GM23248 (cell line): ENCODE measurements at places on chromosomes 1 and 21.
A peak's percentile ranks its signal among the peaks of the same experiment; 100 is the strongest.

DNA sequence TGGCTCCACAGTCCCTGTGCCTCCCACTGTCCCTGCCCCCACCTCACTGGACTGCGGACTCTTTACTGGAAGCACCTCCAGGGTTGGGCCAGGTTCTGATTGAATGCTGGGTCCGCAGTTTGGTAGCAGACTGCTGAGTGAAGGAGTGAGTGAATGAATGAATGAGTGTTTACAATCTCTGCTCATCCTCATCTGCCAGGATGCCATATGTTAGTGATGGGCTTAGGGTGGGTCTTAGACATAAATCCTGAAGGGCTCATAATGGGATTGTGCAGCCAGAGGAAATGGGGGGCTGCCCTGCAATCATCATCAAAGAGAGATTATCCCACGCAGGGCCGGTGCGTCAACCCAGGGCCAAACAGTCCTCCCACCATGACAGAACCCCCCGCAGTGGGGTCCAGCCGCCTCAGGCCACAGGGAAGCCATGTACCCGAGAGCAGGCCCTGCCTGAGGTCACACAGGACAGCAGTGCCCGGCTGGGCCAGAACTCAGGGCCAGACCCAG is 26.1 kb downstream of the SLC1A7 start:
- DNase-seq = no peak

GRCh38 chr1:14659913-14660312 is 61.4 kb downstream of the KAZN start:
- no peak for DNase-seq

DNA sequence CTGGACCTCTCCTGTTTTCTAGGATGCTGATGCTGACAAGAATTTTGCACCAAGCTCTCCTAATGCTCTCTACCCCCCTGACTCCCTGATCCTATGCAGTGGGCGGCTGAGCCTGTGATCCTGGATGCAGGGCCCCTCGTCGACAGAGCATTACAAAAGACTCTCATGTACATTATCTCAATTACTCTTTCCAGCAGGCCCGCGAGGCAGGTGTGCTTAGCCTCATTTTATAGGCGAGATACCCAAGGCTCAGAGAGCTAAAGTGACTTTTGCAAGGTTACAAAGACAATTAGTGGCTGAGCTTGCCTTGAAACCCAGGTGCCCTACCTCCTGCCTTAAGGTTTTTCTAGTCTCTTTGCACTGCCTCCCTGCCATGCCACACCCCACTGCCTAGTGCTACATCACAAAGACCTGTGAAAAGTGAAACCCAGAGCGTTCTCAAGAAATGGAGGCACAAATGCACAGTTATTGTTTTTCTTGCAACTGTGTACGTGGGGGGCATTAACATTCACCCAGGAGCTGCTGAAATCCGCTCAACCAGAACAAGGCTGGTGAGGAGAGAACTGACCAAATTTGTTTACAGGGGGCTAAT is 10.0 kb upstream of the C8A start:
- DNase-seq = no peak

DNA sequence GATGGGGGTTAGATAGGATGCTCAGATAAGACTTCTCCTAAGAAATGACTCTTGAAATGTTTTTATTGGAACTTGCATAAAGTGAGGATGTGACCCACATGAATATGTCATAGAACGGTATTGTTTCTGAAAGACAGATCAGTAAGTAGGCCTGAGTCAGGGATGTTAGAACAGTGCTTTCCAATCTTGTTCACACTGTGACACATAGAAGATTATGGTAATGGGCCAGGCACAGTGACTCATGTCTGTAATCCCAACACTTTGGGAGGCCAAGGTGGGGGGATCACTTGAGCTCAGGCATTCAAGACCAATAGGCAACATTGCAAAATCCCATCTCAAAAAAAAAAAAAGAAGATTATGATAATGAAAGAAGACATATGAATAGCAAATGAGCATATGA is 32.9 kb downstream of the FMO4 start:
- peak; percentile 35 for DNase-seq

- DNase-seq = peak; percentile 63
These were observed 162.0 kb upstream of the SYT6 start for GRCh38 chr1:114315631-114316030.

GRCh38 chr1:96804648-96805047 is 83.1 kb downstream of the PTBP2 start:
- no peak for DNase-seq

DNA sequence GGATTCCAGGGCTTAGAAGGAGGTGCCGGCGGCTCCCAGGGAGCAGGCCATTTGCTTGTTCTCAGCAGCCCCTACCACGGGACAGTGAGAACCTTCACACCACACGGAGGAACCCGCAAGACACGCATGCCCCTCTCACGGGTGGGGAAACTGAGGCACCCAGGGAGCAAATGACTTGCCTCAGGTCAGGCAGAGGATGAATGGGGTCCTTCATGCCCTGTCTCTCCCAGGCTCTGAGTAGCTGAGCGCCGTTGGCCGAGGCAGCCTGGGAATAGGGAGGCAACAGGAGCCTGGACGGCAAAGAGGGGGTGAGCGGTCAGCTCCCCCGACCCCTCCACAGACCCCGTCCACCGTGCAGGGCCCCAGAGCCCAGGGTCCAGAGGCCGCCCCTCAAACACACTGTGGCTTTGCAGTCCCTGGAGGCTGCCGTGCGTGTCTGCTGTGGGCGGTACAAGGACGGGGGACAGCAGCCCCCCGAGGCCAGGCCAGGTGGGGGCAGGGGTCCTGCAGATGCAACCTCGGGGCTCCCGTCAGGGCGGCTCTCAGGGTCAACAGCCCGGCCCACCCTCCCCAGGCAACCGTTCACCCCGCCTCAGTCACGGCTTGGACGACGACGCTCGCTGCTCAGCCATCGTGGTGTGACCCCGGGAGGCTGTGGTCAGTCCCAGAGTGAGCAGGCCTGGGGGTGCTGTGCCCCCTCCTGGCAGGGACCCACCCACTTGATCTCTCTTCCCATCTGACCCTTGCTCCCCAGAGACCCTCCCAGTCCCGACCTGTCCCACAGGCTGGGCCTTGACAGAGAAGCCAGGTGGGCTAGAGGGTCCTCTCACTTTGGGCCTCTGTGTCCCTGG is 15.8 kb upstream of the COL6A2 start:
- DNase-seq = no peak

DNA sequence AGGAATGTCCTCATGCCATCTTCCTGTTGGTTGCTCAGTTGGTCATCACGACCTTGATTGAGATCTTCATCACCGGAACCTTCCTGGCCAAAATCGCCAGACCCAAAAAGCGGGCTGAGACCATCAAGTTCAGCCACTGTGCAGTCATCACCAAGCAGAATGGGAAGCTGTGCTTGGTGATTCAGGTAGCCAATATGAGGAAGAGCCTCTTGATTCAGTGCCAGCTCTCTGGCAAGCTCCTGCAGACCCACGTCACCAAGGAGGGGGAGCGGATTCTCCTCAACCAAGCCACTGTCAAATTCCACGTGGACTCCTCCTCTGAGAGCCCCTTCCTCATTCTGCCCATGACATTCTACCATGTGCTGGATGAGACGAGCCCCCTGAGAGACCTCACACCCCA is 42.9 kb downstream of the KCNJ15 start:
- DNase-seq = no peak

DNA sequence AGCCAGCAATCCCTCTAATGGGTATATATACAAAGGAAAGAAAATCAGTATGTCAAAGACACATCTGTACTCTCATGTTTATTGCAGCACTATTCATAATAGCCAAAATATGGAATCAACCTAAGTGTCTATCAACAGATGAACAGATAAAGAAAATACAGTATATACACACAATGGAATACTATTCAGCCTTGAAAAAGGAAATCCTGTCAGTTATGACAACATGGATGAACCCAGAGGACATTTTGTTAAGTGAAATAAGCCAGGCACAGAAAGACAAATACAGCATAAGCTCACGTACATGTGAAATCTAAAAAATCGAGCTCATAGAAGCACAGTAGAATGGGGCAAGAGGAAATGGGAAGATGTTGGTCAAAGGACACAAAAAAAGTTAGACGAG is 69.1 kb downstream of the WARS2 start:
- DNase-seq = no peak

- no peak for DNase-seq
These were observed 270.3 kb downstream of the SDCCAG8 start for GRCh38 chr1:243526180-243526579.

GRCh38 chr1:34683616-34684015 is 71.2 kb upstream of the GJB5 start:
- DNase-seq = no peak

- peak; percentile 81 for DNase-seq
These were observed 39.3 kb upstream of the EXOSC10 start for GRCh38 chr1:11138952-11139351.

GRCh38 chr1:169867012-169867675 is 26.6 kb downstream of the SCYL3 start:
- no peak for DNase-seq

DNA sequence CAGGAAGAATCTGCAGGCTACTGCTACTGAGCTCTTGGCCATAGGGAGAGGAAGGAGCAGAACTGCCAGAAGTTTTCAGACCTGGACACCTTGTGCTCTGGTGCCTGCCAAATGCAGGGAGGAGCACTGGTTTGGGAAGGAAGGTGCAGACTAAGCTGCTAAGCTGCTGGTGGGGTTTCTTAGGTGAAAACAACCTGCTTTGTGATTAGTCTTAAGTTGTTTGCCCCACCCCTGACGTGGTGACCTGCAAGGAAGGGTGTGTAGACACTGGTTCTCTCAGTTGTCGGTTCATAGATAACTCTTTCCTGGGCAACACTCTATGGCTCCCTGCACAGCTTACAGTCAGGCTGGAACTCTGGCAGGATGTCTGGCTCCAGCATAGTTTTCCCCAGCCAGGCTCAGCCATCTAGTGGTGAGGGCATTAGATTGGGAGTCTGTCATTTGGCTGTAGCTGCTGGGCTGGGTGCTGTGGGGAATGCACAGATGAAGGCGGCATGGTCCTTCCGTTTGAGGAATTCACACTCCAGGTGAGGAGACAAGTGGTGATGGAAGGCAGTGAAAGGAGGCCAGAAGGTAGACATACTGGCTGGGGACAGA is 10.3 kb upstream of the S100A10 start:
- DNase-seq = no peak

- DNase-seq = peak; percentile 97
These were observed 23.7 kb downstream of the RNU5D-1 start for GRCh38 chr1:44707112-44707881.

DNA sequence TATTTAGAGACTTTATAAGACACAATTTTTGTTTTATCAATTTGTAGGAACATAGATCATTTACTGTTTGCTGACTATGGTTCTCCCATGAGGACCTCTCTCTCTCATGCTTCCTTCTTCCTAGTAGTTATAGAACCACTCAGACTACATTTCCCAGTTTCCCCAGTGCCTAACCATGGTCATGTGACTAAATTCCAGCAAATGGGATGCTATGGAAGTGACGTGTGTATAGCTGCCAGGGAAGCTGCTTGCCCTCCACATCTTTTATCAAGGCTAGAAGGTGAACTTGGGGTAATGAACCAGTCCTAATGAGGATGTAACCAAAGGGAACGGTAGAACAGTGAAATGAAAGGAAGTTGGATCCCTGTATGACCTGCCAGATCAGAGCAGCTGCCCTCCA is 184.0 kb downstream of the MIS18A start:
- DNase-seq = peak; percentile 62

- no peak for DNase-seq
These were observed 64.1 kb downstream of the NID1 start for GRCh38 chr1:236000781-236001180.

DNA sequence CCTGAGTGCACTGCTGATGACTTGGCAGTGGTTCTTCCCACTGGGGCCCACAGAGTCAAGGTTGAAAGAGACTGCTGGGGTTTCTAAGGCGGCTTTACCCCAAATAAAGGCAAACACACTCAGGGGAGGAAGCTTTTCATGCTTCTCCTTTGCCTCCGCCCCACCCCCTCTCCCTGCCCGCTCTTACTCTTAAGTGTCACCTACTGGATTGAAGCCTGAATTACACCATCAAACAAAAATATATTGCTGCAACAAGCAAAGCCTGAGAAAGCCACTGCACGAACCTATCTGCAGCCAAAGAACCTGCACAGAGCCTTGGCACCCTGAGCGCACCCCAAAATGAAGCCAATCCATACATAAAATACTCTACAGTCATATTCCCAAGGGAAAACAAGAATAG is 63.1 kb downstream of the PTGFR start:
- DNase-seq = peak; percentile 24

GRCh38 chr21:43374228-43374885 is 52.6 kb downstream of the SIK1 start:
- DNase-seq = no peak

DNA sequence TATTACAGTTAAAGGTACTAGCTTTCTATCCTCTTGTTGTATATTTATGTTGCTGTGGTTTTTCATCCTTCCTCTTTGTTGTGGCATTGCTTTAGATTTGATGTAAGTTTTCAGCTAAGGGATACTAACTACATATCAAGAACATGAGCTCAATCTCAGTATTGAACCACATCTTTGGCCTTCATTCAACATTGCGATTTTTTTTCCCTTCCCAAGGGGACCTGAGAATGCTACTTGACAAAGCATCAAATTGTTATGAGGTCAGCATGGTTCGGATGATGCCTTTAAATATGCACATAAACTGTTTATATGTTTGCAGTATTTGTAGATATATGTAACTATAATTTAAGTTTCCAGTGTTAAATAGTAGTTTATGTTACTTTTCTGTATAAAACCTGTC is 31.7 kb upstream of the GPR88 start:
- DNase-seq = no peak

DNA sequence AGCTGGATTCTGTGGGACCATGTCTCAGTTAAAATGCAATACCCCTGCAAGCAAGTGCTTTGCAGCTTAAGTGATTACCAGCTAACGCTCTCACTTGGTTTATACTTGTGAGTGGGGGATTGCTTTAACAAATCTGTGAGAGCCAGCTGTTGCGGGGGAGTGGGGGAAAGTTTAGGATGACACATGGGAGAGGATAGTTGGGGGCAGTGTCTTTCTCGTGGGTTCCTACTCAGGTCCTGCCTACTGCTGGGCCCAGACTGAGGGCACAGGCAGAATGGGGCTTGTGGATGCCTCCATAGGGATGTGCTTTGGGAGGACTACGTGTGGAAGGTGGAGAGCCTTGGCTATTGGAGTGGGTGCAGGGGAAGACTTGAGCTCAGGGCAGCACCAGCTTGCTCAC is 60.1 kb downstream of the ELK4 start:
- DNase-seq = no peak

DNA sequence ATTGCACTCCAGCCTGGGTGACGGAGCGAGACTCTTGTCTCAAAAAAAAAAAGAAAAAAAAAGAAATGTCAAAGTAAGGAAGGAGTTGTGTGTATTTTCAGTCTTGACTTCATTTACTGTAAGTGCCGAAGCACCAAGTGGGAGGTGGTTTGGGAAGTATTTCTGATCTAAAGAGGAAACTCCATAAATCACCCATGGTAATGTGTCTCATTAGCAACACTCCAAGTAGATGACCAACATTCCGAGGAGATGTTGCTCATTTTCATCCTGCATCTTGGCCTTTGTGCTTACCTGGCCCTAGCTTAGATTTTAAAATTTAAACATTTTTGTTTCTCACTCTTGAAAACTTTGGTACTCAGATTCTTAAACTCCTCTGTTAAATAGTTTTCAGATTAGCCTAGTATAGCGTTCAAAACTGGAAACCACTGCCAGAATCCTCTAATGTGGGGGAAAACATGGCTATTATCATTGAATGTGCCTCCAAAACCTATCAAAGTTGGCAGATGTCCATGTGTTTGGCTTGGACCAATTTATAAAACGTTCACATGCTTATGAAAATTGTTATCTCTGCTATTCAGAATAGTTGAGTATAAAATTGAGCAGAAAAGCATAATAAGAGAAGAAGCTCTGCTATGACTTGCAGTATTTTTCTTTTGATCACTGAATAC is 110.4 kb downstream of the NFIA start:
- DNase-seq = no peak

GRCh38 chr1:152599934-152600333 is at the start of gene LCE3C:
TSS of gene LCE3C (plus strand) at chr1:152600234. CDS start at chr1:152600732, 498 bp downstream.
- DNase-seq = no peak
